Thoracic aorta (tissue), 2 donors: ENCODE measurements at places on chromosomes 12 and 14.

DNA sequence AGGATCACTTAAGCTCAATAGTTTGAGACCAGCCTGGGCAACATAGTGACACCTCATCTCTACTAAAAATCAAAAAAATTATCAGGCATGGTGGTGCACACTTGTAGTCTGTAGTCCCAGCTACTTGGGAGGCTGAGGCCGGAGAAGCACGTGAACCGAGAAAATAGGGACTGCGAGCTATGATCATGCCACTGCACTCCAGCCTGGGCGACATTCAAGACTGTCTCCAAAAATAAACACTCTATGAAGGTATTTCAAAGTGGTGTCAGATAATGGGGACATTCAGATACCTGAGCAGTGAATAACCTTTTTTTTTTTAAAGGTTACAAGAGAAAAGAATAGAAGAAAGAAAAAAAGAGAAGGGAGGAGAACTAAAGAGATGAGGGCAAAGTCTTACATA lies 98.1 kb downstream of the MED13L start:
- H3K4me3 ChIP-seq, result no peak overlapping the region
- H3K27me3 ChIP-seq, result no peaks in the 10 kb centered on the region
- no peak for DNase-seq

DNA sequence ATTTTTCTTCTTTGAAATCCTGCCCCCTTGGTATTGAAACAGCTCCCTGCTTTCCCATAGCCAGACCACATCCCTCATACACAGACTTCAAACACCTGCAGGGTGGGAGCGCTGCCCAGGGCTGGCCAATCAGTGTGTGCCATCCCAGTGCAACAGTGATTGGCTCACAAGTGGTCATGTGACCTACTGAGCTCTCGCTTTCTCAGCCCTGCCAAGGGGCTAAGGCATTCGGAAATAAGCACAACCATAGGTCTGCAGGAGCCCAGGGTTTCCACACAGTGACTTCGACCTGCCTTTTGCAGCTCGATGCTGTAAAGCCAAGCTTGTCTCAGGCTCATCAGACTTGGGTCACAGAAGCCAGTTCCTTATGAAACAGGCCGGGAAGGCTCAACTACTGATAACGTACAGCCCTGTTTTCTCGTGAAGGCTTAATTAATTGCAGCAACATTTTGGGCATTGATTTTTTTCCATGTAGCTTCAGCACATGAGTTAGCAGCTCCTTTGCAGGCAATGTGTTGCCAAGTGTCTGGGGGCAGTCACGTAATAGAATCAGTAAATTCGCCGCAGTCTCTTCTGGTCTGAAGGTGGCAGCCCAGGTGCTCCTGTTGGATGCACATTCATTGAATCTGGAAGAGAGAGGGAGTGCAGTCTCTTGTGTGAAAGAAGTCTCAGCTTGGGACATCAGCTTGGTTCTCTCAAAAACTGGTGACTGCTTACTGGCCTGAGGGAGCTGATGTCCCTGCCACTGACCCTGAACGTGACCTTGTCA lies 1091.8 kb downstream of the AACS start:
- no peaks in the 10 kb centered on the region for H3K4me1 ChIP-seq
- no peak overlapping the region for H3K4me3 ChIP-seq
- no peaks in the 10 kb centered on the region for H3K27me3 ChIP-seq
- no peak overlapping the region for H3K27ac ChIP-seq

DNA sequence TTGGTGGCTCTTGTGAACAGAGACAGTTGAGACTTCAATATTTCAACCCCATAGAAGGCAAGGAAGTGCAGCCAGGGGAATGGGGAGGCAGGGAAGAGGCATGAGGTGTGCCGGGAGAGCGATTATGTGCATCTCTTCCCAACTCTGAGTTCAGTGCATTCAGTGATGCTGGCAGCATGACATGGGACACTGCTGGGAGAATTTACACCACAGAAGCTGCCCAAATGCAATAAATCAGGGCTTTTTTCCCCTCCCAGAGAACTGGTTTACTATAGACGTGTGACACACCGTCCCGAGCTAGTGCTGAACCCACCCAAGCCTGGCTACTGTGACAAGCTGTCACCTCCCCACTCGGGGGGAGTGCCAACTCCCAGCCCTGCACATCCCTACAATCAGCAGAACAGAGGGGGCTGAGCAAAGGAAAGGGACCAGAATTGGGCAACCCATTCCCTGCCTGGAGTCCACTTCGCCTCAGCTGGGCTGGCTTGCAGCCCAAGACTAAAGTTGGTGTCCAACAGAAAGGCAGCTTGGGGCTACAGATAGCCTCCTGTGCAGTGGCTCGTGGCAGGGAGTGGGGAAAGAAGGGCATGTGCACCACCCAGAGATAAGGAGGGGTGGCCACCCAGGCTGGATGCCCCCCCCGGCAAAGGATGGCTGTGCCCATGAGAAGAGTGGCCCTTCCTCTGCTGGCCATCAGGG lies 16.7 kb downstream of the AHSA1 start:
- H3K4me1 ChIP-seq, result no peaks in the 10 kb centered on the region
- no peak overlapping the region for H3K4me3 ChIP-seq
- no peaks in the 10 kb centered on the region for H3K27me3 ChIP-seq
- H3K27ac ChIP-seq, result no peak overlapping the region

DNA sequence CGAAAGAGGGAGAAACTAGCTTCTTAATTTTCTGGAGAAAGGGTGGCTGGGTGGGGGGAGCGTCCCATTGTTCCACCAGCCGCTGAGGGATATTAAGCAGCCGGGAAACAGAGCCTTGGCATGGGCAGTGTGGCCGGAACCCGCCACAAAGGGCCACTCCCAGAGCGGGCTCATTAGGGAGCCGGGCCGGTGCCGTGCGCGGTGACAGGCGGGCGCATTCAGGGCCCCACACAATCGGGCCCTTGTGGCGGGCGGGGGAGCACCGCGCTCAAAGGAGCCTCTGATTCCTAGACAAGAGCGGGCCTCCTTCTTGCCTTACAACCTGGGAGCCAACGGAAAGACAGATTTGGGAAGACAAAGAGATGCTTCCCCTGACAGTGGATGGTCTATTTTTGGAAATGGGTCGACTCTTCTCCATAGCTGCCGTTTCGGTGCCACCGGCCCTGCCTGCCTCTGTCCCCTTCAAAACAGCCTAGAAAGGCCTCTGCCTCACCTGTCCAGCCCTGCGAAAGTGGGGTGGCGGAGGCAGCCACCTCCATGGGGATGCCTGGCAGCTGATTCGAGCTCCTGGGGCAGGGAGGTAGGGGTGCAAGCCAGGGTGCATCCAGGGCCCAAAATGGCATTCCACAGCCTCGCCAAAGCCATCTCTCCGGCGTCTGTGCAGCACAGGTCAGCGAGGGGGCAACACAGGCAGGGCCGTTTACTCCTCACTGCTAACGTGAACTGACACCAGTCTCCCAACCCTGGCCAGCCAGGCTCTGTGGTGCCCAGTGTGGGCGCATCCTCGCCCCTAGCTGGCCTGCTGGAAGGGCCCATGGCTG lies 10.9 kb downstream of the CCDC85C start:
- no peaks in the 10 kb centered on the region for H3K27me3 ChIP-seq
- H3K4me1 ChIP-seq, result no peaks in the 10 kb centered on the region
- no peaks in the 10 kb centered on the region for H3K36me3 ChIP-seq
- H3K4me3 ChIP-seq, result no peak overlapping the region
- H3K27ac ChIP-seq, result no peak overlapping the region
- no peak for DNase-seq
